Stimulated activated CD8-positive, alpha-beta memory T cell treated with anti-CD3 and anti-CD28 coated beads, Interleukin-7, amount 100 ng/mL, for 1 hour (primary cell): ENCODE measurements at places on chromosomes 13 and 19.

GRCh38 chr13:114049026-114049425 lies 75.2 kb upstream of the C13orf46 start:
- no peak for DNase-seq

DNA sequence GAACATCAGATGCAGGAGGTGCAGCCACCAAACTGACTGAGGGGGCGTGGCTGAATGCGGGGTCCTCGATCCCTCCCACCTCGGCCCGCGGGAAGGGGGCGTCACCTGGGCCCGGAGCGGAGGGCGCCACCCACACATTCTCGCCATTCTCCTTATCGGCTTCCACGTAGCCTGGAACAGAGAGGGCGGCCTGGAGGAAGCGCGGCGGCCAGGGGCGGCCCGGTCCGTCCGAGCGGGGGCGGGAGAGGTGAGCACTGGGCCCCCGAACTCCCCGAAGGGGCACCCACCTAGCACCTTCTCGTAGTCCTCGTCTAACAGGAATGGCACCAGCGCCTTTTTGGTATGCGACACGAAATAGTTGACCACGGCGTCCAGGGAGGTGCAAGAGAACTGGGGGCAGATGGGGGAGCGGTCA lies 11.8 kb downstream of the STAP2 start:
- no peak for DNase-seq

- no peak for DNase-seq
Measured at GRCh38 chr13:97757807-97758206, 195.7 kb upstream of the IPO5 start.

DNA sequence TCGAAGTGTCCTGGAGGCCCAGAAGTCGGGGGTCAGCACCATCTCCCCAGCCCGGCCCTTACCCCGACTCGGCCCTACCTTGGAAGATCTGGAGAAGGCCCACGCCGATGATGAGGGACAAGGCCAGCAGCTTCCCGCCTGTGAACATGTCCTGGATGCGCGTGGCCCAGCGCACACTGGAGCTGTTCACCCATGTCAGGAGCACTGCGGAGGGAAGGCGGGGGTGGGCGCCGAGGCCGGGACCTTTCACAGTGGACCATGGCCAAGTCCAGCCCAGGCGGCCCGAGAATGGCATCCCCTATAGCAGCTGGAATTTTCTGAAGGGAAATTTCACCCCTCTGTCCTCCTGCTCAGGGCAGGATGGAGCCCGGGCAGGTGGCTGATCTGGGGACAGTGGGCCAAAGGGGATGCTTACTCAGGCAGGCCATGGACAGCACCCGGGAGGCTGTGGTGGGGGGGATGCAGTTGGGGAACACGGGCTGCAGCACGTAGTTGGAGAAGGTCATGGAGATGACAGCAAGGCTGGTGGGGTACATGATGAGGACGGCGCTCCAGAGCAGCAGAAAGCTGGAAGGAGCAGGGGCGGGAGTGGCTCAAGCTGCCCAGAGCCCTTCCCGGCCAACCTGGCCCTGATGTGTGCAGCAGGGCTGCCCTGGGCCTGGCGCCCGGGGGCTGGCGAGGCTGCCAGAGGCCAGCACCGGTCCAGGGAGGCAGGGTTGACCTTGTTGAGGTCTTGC lies 13.0 kb downstream of the SLC7A10 start:
- DNase-seq, result no peak

GRCh38 chr19:51821456-51821855 lies 26.5 kb downstream of the FPR3 start:
- no peak for DNase-seq
